Activated T-cell treated with anti-CD3 and anti-CD28 coated beads, Interleukin-2, amount 50 U/mL, for 1 hour (primary cell): ENCODE measurements at places on chromosomes 1 and 21.

DNA sequence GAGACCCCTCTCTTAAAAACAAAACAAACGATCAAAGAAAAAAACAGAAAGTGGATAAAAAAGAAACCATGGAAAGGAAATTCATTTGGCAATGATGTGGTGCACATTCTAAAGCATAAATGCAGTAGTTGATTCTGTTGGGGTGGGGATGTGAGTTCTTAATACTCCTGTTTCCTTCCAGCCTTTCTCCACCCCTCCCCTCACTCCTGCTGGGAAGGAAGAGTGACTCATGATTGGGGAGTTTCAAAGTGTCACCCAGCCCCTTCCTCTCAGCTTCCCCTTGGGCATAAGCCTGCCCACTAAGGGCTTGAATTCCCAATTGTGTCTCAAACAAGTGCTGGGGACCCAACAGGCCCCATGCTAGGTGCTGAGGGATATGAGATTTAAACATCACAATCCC lies 6.7 kb upstream of the PINK1 start:
- DNase-seq = no peak

DNA sequence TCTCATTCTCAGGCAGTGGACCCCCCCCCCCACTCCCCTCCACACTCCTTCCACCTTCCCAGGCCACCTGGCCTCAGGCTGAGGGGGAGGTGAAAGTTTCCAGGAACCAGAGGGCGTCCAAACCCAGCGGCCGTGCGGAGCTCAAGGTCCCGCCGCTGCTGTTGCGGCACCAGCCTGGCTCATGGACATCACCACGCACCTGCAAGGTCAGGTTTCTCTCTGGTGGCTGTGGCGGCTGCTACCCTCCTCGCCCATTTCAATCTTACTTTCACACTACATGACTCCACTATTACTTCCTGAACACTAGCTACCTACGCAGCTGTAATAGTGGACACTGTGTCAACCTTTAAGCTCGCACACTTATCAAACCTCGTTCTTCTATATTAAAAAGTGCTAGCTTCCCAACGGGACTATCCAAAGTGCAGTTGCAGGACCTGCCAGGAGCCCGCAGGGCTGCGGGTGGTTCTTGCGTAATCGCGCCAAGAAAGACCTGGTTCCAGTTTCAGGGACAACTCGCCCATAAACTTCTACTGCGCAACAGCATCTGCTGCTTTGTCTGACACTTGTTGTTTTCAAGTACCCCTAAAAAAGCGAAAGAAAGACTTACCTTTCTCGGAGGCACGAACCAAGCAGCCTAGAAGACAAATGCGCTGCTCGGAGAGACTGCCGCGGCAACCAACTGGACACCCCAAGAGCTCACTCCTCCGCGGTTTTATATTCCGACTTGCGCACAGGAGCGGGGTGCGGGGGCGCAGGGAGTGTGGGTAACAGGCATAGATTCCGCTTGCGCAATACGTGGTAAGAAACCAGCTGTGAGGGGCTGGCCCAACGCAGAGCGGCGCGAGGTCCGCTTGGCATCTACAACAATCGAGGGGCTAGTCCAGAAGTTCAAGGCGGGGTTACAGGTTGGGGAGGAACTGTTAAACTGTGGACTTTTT lies at the start of gene DIRAS3:
TSS of gene DIRAS3 (minus strand) at position 687 of the 938 bp plus-strand sequence. CDS start 3,330 bp downstream, outside the sequence.
- no peak for DNase-seq

DNA sequence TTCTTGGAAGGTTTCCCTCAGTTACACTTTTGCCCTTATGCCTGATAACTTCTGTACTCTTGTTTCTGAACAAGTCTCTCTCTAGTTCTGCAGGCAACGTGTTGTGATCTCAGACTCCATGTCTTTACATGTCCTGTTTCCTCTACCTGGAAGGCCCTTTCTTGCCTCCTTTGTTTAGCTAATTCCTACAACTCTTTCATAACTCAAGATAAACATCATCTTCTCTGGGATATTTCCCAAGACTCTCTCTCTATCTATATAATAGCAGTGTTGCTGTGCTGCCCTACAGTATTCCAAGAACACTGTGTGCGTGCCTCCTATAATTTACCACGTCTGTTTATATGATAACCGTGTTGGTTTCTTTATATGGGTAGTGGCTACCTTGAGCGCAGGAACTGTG lies 47.8 kb downstream of the CHRM3 start:
- DNase-seq = no peak

DNA sequence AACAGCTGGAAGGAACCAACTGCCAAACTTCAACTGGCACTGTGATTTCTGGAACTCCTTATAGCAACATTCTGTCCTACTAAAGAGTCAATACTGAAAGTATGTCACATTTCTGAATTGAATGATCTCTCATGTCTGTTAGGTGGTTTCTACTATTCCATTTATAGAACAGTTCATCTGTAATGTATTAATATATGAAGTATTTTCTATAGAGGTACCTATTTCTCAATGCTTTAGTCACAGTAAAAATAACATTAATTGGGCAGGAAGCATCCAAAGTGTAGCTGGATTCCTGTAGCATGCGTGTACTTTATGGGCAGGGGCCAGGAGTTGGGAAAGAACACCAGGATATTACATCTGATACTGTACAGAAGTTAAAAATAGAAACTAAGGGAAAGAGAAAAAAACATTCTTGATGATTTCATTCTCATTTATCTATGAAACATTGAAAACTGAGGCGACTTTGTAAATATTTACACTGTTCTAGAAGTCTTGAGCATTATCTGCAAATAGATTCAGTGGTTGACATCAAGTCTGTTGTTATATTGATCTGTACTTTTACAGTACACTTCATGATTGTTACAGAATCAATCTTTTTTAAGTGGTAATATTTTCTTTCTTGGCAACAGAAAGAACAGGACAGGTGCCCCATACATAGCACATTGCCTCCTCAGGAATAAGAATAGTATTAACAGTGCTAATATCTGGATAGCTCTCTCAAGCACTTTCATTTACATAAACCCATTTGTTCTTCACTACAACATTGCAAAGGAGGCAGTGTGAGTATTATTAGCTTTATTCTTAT lies 6.2 kb upstream of the ZNF281 start:
- no peak for DNase-seq

DNA sequence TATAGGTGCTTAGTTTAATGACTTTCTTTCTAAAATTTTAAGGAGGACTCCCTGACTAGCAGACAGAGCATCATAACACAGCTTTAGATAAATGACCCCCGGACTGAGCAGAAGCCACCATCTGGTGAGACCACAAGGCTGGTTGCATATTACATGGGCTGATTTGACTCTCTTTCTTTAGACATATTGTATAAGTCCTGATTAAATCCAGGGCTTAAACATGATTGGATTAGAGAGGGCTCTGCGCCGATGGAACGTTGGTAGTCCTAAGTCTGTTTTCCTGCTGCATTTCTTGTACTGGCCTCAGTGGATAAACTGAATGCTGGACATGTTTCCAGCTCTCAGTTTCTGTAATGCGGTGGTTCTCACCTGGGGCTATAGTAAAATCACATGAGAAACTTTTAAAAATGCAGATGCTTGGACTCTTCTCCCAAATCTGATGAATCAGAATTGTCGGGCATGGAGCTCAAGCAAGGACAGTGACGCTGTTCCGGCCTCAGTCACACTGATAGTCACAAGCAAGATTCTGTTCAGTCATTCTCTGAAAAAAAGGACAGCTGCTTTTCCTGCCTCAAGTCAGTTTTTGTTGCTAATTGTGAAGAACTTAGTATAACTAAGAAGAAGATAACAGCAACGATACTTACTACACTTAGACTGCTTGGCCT lies 16.6 kb downstream of the DDI2 start:
- no peak for DNase-seq
